ENCODE measurements at places on chromosomes 11 and 22. TPM values are rescaled to one million over a fixed set of nuclear protein-coding genes. Genes with fewer than 3 reads are reported as not detected.

Gene POLD4
- total RNA-seq, result 95.1 TPM

Gene TM7SF2
- total RNA-seq, result 41.2 TPM

DNA sequence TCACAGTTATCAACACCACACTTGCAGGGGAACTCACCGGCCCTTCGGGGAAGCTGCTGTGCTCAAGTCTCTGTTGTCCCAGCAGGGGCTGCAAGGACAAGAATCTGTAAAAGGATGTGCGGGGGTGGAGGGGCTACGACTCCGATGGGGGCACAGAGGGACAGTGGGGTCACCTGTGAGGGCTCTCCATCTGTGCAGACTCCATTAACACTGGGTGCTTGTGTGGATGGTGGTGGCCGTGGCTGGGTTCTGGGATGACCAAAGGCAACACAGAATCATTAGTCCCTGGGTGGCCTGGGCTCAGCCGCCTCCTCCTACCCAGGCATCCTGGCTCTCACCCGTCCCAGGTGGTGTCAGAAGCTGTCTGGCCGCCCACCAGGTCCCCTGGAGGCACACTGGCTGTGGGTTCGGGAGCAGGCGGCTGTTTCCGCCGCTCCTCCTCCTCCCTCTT is 10.2 kb upstream of the RBM4B start:
- no peaks in the 10 kb centered on the region for H3K4me1 ChIP-seq
- no peak for DNase-seq
- peaks cover 37% of the 10 kb centered on the region for H3K36me3 ChIP-seq
- no peak overlapping the region for H3K4me3 ChIP-seq
- no peaks in the 10 kb centered on the region for H3K27me3 ChIP-seq
- no peak overlapping the region for H3K27ac ChIP-seq

Gene INS
- not detected for total RNA-seq

DNA sequence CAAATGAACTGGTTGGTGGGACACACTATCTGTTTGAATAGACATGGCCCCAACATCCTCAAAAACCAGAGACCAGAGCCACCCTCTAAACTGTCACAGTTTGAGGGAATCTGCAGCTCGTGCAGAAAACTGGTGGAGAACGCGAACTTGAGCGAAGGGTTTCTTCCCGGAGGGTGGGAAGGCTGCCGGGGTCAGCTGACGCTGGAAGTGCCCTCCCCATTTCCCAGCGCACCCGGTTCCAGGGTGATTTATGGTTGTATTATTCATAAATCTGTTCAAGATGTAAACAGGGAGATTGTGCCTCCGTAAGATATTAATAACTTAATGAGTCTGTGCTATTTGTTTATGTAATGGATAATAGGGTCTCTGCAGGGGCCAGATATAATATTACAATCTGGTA is 1396.7 kb downstream of the BRD1 start:
- H3K36me3 ChIP-seq, result no peaks in the 10 kb centered on the region
- H3K27ac ChIP-seq, result no peak overlapping the region
- H3K4me3 ChIP-seq, result no peak overlapping the region
- no peaks in the 10 kb centered on the region for H3K4me1 ChIP-seq
- no peak for DNase-seq
- H3K27me3 ChIP-seq, result no peaks in the 10 kb centered on the region

Gene MS4A6E
- not detected for total RNA-seq

GRCh38 chr11:112632866-112633505 is 328.2 kb upstream of the NCAM1 start:
- peaks cover 31% of the 10 kb centered on the region for H3K4me1 ChIP-seq
- H3K27ac ChIP-seq, result peak overlapping the region; percentile 66
- no peak overlapping the region for H3K4me3 ChIP-seq
- H3K27me3 ChIP-seq, result no peaks in the 10 kb centered on the region
- no peaks in the 10 kb centered on the region for H3K36me3 ChIP-seq

DNA sequence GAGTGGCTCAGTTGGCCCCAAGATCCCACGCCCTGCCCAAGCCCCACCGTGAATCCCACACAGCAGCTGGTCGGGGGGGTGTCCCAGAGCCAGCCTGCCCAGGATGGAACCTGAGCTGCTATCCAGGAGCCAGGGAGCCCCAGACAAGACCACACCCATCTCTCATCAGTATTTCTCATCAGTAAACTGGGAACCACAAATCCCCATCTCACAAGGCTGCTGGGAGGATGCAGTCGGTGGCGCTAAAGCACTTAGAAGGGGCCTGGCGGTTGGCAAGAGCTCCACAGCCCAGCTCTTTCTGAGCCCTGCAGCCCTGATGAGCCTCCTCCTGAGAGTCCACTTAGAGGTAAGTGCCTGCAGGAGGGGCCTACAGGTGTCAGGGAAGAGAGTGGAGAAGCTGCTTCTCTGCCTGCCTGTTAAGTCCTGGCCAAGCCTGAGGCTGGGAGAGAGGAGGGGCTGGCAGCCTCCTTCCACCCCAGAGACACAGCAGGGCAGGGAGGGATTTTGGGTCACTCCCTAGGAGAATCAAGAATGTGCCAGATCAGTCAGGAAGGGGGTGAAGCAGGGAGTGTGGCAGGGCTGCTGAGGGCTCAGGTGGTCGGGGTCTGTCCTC is 6.1 kb downstream of the FADS3 start:
- H3K27ac ChIP-seq, result no peak overlapping the region
- no peak overlapping the region for H3K4me3 ChIP-seq
- no peaks in the 10 kb centered on the region for H3K27me3 ChIP-seq
- H3K4me1 ChIP-seq, result no peaks in the 10 kb centered on the region
- DNase-seq, result no peak

- H3K27me3 ChIP-seq, result no peaks in the 10 kb centered on the region
- no peak for DNase-seq
- peaks cover 64% of the 10 kb centered on the region for H3K4me1 ChIP-seq
Observed at GRCh38 chr22:28910569-28911303, 27.4 kb downstream of the ZNRF3 start.

DNA sequence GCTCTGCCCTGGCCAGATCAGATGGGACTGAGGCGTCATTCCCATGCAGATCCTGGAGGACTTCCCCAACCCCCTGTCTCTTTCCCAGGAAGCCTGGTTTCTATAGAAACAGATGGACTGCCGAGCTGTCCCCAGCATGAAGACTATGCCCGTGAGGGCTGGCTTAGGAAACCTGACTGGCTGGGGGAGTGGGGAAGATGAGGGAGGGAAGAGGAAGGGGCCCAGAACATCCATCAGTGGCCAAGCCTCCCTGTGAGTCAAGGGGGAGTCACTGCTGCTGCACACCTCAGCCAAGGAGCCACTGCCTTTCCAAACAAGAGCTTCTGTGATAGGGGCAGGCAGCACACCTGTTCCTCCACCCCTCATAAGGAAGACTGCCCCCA is 5.8 kb downstream of the TP53I11 start:
- no peaks in the 10 kb centered on the region for H3K4me1 ChIP-seq
- no peak for DNase-seq
- H3K36me3 ChIP-seq, result peaks cover under 1% of the 10 kb centered on the region
- H3K27me3 ChIP-seq, result peaks cover 29% of the 10 kb centered on the region
- no peak overlapping the region for H3K4me3 ChIP-seq
- no peak overlapping the region for H3K27ac ChIP-seq

DNA sequence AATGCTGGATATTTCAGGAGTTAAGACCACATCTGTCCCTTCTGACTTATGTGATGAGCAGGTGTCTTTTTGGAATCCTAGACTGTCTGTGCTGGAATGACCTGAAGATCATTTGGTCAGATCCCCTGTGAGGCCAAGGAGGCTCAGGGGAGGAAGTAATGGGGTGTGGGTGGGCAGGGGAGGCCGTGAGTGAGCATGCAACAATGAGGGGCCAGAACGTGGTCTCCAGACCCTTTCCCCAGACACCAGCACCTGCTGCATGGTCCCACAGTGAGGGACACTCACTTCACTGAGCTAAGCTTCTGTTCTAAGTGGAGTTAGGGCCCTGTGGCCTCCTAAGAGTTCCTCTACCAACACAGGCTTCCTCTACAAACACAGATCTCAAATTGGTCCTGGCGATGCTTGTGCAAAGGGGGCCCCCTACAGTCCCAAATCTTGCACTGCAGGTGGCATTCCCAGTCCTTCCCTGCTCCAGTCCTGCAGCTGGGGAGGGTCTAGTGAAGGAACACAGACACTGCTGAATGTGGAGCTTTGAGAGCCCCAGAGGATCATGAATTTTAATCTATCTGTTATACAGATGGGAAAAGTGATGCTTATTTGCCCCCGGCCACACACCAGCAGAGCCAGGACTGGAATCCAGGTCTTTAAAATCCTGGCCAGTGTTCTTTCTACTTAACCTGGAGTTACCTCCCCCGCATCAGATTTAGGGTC is 7.4 kb downstream of the USP2 start:
- H3K36me3 ChIP-seq, result no peaks in the 10 kb centered on the region
- H3K4me1 ChIP-seq, result peaks cover 8% of the 10 kb centered on the region
- H3K27ac ChIP-seq, result no peak overlapping the region
- H3K4me3 ChIP-seq, result no peak overlapping the region
- H3K27me3 ChIP-seq, result no peaks in the 10 kb centered on the region

GRCh38 chr22:47549741-47550340 is 787.4 kb downstream of the TBC1D22A start:
- no peak overlapping the region for H3K27ac ChIP-seq
- DNase-seq, result no peak
- no peaks in the 10 kb centered on the region for H3K4me1 ChIP-seq
- H3K4me3 ChIP-seq, result no peak overlapping the region
- H3K27me3 ChIP-seq, result no peaks in the 10 kb centered on the region
- H3K36me3 ChIP-seq, result no peaks in the 10 kb centered on the region

GRCh38 chr11:36407356-36407755 is 102.7 kb downstream of the TRAF6 start:
- peaks cover 29% of the 10 kb centered on the region for H3K27me3 ChIP-seq
- H3K4me1 ChIP-seq, result no peaks in the 10 kb centered on the region
- DNase-seq, result no peak
- no peak overlapping the region for H3K4me3 ChIP-seq

DNA sequence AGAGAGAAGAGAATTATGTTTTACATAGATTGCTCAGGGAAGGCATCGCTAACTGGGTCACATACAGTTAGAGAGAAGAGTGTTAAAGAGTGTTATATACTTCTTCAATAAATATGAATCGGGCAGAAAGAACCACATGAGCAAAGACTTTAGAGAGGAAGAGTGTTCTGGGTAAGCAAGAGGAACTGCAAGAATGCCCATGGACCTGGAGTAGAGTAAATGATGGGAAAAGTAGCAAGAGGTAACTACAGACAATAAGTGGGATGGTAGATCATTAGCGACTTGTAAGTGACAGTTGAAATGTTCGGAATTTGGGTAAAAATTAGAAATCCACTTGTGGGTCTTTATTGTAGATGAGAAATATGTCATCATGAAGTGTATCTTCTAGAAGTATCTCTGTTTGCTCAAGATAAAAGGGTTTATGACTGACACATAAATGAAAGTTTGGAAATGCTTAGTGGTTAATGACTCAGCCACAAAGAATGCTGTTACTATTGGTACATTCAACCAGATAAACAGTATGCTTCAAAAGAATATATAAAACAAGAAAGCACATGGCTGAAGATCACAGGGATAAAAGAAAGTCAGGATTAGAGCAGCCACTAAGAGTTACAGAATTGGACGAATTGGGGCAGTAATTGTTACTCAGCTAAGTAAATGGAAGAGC is 229.3 kb downstream of the CASP12 start:
- H3K27me3 ChIP-seq, result no peaks in the 10 kb centered on the region
- H3K4me3 ChIP-seq, result no peak overlapping the region
- peak overlapping the region; percentile 22 for H3K27ac ChIP-seq
- H3K36me3 ChIP-seq, result peaks cover 7% of the 10 kb centered on the region

DNA sequence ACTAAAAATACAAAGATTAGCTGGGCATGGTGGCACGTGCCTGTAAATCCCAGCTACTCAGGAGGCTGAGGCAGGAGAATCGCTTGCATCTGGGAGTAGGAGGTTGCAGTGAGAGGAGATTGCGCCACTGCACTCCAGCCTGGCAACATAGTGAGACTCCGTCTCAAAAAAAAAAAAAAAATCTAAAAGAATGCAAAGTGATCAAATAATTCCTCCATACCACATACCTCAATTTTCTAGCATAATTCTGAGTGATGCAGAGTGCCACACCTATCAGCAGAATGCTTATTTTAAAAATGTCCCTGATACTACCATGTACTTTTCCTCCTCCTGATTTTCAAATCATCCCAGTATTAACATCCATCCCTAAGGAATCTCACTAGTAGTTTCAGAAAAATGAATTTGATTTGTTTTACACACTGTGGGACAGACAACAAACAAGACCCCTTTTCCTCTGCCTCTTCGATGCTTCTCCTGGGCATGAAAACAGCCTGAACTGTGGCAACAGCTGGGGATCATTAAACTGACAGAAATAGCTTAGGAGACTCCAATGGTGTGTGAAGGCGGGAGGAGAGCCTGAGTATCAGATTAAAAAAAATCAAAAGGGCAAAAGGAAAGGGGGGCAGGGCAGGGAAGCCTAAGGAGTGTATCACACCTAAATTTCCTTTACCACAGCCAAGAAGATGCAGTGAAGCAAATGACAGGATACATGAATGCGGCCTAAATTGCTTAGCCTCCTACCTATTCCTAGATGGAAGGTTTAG is 114.7 kb downstream of the SGSM3 start:
- H3K27me3 ChIP-seq, result no peaks in the 10 kb centered on the region
- peaks cover 17% of the 10 kb centered on the region for H3K4me1 ChIP-seq
- peaks cover 12% of the 10 kb centered on the region for H3K36me3 ChIP-seq
- no peak overlapping the region for H3K4me3 ChIP-seq
- no peak for DNase-seq

- H3K27ac ChIP-seq, result peak overlapping the region; percentile 98
- H3K4me1 ChIP-seq, result no peaks in the 10 kb centered on the region
- DNase-seq, result peak; percentile 69
- peaks cover 73% of the 10 kb centered on the region for H3K36me3 ChIP-seq
- no peaks in the 10 kb centered on the region for H3K27me3 ChIP-seq
Observed at GRCh38 chr11:61429346-61429690, 457 bp downstream of the CPSF7 start.

GRCh38 chr22:22229683-22230420 is 14.7 kb upstream of the VPREB1 start:
- H3K27ac ChIP-seq, result no peak overlapping the region
- no peaks in the 10 kb centered on the region for H3K36me3 ChIP-seq
- H3K4me1 ChIP-seq, result no peaks in the 10 kb centered on the region
- no peak for DNase-seq
- peaks cover 21% of the 10 kb centered on the region for H3K27me3 ChIP-seq

DNA sequence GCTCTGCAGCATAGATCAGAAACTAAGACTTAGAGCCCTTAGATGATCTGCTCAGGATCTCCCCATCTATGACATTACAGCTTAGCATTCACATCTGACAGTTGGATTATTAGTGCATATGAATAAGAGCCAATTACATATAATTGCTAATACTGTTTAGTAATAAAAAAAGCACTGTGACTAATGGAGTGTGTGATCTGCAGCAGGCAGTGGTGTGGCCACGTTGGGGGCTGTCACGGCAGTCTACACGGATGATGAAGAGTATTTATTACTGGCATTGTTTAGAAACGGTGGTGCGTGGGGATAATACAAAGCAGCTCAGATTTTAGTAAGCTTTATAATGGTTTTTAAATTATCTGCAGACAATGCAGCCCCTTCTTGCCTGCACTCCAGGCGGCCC is 93.5 kb upstream of the TIMP3 start:
- H3K27me3 ChIP-seq, result no peaks in the 10 kb centered on the region
- no peak for DNase-seq
- H3K36me3 ChIP-seq, result no peaks in the 10 kb centered on the region
- H3K4me3 ChIP-seq, result no peak overlapping the region
- H3K27ac ChIP-seq, result no peak overlapping the region

Data from Calu3 (cell line).